Left forelimb (tissue), 1 donor: ENCODE measurements at places on chromosomes 2 and 18.
A peak's percentile ranks its signal among the peaks of the same experiment; 100 is the strongest.

GRCh38 chr2:3608373-3609278 lies 13.7 kb downstream of the COLEC11 start:
- DNase-seq: peak; percentile 40

GRCh38 chr2:225010804-225011203 lies 31.5 kb downstream of the DOCK10 start:
- DNase-seq: no peak

- DNase-seq: no peak
These were observed 27.5 kb downstream of the MTHFD2 start for GRCh38 chr2:74225698-74226459.

DNA sequence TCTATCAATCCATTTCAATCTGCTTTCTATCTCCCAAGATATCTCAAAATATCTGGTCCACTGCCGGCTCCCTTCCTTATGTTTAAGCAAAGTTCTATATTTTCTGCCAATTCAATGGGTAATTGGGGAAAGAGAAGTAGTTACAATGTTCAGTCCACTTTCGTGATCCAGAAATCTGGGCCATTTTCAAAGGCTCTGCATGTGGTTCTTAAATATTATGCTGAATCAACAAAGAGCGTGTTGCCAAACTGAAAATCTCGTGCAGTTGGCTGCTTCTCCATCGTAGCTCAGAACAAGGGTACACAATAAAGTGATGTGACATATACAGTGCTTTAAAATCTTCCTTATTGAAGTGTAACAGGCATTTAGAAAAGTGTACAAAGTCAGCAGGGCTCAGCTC lies 863.1 kb downstream of the RNF144A start:
- no peak for DNase-seq

DNA sequence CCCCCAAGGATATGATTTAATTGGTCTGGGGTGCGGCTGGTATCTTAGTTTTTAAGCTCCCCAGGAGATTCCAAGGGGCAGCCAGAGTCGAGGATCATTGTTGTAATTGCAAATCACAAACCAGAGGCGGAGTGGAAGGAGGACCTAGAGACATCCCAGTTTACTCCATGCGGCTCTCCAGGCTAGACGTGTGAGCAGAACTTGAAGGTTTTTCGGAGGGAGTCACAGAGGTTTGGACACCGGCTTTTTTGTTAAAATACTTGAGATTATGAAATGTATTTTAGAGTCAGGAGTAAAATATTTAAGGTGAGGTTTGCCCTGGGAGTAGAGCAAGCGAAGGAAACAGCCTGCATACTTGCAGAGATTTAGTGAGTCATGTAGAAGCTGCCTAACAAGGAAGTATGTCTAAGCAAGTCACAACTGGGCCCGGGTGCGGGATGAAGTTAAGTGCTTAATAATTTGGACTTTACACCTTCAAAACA lies 39.5 kb downstream of the TGOLN2 start:
- no peak for DNase-seq

DNA sequence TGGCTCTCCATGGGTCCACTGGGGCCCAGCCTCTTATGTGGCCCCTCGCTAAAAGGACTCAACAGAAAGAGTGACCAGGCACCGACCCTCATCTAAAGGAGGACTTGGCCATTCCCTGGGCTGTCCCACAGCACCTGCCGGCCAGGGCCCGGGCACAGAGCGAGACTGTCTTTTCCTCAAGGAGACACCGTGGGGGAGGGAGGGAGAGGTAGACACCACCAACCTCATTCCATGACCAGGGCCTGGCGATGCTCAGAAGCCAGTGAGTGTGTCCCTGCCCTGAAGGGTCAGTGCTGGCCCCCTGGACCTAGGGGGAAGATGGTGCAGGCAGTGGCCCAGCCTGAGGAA lies 39.8 kb upstream of the ALPP start:
- no peak for DNase-seq

GRCh38 chr2:237540823-237541222 lies 25.6 kb upstream of the PRLH start:
- peak; percentile 79 for DNase-seq

DNA sequence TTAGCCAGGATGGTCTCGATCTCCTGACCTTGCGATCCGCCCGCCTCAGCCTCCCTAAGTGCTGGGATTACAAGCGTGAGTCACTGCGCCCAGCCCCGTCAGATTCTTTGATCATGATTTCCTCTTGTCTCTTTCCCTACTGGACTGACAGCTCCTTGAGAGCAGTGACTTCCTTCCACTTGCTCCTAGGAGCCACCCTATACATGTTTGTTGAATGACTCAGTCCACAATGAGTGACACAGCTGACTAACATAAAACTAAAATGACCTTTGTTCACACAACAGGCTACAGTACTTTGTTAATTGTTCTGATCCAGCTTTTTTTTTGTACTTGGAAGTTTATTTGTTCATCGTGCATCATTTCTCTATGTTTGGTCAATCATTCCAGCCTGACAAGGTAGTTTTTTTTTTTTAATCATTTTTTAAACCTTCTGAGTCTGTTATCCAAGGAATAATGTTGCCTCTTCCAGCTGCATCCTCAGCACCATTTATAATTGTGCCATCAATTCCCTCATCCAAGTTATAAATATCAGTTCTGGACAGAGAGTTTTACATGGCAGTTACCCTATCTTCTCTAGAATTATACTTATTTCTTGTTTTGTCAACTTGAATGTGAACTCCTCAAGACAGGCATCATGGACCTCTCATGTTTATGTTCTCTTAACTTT lies 42.9 kb upstream of the TUBA3E start:
- no peak for DNase-seq

GRCh38 chr2:16666449-16666801 lies 791 bp upstream of the CYRIA start:
- no peak for DNase-seq

DNA sequence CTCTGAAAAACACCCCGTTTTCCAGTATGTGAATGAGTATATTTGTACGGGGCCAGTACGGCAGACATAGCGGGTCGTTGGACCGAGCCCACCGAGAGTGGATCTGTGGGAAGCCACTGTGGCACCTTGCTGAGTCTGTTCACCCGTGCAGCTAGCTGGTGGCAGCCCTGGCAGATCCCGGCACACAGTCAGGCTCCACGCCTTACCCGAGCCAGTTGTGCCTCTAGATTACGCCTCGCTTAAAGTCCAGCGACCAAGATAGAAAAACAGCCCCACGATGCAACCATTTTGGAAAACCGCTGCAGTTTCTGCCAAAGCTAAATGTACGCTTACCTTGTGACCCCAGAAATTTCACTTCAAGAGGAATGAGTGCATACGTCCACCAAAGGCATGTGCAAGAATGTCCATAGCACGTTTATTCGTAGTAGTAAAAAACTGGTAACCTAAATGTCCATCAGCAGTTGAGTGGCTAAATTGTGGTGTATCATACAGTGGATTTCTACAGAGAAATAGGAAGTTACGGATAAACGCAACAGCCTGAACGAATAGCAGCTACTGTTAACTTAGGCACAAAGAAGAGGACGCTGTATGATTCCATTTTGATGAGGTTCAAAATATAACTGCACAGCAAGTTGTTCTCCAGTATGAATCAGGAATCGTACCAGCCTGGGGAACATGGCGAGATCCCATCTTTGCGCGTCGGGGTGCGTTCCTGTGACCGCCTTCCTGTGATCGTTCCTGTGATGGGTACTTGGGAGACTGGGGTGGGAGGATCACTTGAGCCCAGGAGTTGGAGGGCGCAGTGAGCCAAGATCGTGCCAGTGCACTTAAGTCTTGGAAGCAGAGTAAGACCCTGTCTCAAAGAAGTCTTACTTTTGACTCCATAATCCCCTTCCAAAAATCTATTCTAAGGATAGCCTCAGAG lies 688 bp upstream of the WDR33 start:
- DNase-seq: no peak

- no peak for DNase-seq
These were observed 761 bp downstream of the ST8SIA5 start for GRCh38 chr18:46756025-46756558.

GRCh38 chr2:169808221-169808620 lies 9.6 kb downstream of the SSB start:
- DNase-seq: no peak

DNA sequence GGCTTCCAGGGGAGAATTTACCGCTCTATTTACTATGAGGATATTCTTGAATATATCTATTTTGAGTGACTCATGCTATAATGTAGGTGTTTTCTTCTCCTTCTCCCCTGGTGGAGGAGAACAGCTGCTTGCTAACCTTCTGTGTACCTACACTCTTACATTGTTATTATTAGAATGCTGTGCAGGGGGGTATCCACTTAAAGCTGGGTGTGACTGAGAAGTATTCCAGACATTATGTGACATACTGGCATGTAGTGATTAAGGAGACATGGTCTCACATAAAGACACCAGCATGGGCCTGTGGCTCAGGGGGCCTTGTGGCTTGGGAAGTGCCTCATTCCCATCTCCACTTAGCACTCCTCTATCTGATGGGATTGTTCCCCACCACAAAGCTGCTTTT lies 287.9 kb downstream of the PTPRM start:
- no peak for DNase-seq

- no peak for DNase-seq
These were observed 86.1 kb upstream of the BZW1 start for GRCh38 chr2:200725596-200725995.

DNA sequence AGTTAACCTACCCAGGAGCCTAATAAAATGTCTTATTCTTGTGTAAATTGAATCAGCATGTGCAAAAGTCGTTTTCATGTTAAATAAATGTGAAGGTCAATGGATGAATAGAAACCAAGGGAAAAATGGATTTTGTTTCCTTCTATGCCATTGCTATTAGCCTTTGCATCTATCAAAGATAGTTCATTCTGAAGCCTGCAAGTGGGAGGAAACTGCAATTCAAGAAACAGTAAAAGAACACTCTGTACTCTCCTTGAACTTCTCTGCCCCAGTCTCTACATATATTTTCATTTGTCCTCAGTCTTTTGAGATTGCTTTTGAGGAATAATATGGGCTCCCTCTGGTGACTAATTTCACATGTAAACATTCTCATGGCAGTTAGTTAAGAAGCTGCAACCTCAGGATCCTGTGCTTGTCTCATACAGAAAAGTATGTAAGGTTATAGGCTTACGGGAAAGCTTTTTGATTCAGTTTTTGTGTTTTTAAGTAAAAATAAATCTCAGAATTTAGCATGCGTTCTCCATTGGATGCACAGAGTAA lies 1590.0 kb upstream of the LRRTM1 start:
- no peak for DNase-seq

DNA sequence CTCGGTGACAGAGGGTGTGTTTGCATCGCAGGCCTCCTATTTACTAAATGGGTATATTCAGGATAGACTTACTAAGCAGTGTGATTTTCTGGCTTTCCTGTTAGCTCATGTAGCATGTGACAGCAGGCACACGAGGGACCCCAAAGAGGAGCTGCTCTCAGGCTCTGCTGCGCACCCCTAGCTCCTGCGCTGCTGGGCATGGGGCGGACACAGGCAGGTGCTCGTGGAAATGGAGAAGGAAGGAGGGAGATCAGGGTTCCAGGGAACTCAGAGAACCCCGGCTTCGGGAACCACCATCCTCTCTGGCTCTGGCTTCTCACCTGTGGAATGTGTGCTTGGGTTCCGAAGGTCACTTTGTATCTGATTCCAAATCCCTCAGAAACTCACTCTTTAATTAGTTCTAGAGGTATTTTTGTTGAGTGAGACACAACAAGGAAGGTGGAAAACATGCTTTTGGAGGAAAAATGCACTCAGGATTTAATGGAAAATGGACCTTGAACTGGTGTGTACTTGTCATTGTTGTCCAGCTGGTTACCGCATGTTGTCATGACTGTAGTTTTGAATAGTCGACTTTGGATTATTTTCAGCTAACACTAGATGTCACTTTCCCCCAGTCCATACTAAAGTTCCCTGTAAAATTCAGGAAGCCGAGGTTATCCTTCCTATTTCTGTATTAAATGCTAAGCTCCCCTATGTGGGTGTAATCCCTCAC lies 3.5 kb downstream of the SNTG2 start:
- no peak for DNase-seq

DNA sequence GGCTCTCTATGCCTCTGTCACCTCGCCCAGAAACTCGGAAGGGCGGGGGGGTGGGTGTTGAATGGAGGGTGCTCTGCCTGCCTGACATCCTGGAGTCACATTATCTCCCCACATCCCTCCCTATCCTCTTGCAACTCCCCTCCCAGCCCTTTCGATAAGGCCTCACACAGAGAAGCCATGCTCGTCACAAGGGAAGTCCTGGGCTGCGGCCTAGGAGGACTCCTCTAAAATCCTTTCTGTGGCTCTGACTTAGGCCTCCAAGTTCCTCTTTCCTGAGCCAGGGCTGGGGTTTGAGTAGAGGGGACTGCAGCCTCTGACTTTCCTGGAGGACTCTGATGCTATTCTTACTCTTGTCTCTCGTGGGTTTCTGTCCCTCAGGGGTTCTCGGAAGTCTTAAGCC lies 75.0 kb upstream of the PKDCC start:
- peak; percentile 18 for DNase-seq

DNA sequence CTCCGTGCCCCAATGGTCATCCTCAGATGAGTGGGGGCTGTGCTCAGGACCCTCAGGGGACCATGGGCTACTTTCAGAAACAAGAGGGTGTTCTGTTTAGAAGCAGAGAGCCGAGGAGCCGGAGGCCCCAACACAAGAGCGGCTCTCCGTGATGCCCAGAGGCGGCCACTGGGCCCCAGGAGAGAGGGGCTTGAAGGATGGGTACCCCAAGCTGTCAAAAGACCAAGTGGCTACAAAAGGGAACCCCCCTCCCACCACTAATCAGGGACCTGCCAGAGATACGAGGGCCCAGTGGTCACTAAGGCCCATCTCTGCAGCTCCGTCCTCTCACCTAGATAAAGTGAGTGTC lies 93.6 kb downstream of the HDAC4 start:
- peak; percentile 37 for DNase-seq

GRCh38 chr2:216796115-216796840 lies 63.6 kb downstream of the TNP1 start:
- DNase-seq: no peak

GRCh38 chr2:206970589-206971360 lies 31.5 kb downstream of the CPO start:
- no peak for DNase-seq

DNA sequence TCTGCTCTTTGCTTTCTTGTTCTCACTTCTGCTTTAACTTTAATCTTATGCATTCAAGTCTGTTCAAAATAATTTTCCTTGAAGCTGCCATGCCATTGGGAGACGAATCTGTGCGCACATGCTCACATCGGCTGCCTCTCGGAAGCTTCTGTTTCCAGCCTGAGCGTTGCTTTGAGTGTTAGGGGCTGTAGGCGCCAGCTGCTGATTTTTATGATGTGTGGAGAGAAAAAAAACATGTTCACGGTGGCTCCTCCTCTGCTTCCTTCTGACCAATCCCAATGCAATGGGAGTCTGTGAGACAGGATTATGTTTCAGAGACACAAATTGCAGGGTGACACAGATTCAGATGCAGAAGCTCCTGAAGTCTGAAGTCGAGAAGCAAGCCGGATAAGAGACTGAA lies at the start of gene MC4R:
MC4R (minus strand) TSS at position 180 of the 400 bp plus-strand sequence. CDS start 426 bp downstream, outside the sequence.
- peak; percentile 73 for DNase-seq

- DNase-seq: no peak
These were observed 18.6 kb downstream of the THNSL2 start for GRCh38 chr2:88188748-88189147.

DNA sequence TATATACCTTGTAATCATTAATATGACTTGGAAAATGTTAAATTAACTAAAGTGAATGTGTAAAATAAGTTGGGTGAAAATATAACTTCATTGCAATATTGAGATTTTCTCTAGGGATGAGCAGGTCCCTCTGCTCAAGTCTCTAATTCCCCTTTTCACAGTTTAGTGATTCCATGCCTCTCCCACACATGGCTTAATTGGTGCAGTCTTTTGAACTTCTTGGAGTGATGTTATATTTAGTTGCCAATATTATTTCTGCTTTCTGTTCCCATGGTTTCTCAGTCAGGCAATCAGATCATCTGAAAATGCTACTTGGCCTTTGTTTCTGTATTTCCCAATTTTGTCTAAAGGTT lies 233.7 kb upstream of the SPOPL start:
- no peak for DNase-seq

GRCh38 chr18:73683409-73684238 lies 464.0 kb downstream of the FBXO15 start:
- DNase-seq: no peak
